ENCODE measurements at places on chromosomes 6 and 20.

DNA sequence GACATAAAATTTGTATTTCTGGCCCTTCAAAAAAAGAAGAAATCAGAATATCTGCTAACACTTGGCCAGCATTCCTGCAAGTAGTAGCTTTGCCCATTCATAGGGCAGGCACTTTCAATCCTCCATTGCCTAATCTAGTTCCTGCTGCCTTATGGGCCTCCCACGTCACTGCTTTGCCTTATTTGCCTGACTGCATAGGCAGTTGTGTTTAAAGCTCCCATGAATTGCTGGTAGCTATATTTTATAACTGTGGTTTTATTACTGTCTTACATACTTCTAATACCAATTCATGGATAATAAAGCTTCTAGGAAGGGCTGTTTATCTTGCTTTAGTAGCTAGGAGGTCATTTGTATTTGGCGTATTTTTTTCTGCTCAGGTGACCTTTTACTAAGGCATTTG lies 7.7 kb upstream of the SLC35A1 start:
- no peak for DNase-seq

- no peak for DNase-seq
These were observed 1.7 kb downstream of the PDE7B start for GRCh38 chr6:135853227-135853626.

GRCh38 chr20:62609811-62610757 lies 32.2 kb upstream of the SLCO4A1 start:
- no peak for DNase-seq

GRCh38 chr6:159582736-159583135 lies 110.3 kb downstream of the SOD2 start:
- DNase-seq: no peak

- DNase-seq: no peak
These were observed 224.3 kb downstream of the ANKRD60 start for GRCh38 chr20:58004146-58004545.
